ENCODE measurements at places on chromosomes 2 and 18.

GRCh38 chr2:15638720-15639119, 47.1 kb downstream of the DDX1 start:
- DNase-seq, result no peak

GRCh38 chr2:165787334-165787733, 6.7 kb downstream of the GALNT3 start:
- DNase-seq, result no peak

DNA sequence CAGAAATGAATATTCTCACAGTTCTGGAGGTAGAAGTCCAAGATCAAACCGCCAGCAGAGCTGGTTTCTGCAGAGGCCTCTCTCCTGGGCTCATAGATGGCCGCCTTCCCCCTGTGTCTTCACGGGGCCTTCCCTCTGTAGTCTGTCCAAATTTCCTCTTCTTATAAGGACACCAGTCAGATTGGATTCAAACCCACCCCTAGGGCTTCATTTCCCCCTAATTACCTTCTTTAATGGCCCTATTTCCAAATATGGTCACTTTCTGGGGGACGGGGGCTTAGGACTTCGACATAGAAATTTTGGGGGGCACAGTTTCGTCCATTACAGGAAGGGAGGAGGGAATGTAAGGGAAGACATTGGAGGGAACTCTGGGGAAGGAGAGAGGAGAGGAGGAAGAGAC, 132.6 kb downstream of the DDX1 start:
- no peak for DNase-seq

GRCh38 chr2:23418461-23418911, 33.5 kb downstream of the KLHL29 start:
- peak; percentile 24 for DNase-seq

GRCh38 chr2:141182246-141182645, 948.6 kb downstream of the LRP1B start:
- DNase-seq, result no peak

- DNase-seq, result no peak
Measured at GRCh38 chr2:162342841-162343240, 1.1 kb upstream of the GCA start.

GRCh38 chr2:232328516-232329460, 49.8 kb upstream of the ALPP start:
- no peak for DNase-seq

DNA sequence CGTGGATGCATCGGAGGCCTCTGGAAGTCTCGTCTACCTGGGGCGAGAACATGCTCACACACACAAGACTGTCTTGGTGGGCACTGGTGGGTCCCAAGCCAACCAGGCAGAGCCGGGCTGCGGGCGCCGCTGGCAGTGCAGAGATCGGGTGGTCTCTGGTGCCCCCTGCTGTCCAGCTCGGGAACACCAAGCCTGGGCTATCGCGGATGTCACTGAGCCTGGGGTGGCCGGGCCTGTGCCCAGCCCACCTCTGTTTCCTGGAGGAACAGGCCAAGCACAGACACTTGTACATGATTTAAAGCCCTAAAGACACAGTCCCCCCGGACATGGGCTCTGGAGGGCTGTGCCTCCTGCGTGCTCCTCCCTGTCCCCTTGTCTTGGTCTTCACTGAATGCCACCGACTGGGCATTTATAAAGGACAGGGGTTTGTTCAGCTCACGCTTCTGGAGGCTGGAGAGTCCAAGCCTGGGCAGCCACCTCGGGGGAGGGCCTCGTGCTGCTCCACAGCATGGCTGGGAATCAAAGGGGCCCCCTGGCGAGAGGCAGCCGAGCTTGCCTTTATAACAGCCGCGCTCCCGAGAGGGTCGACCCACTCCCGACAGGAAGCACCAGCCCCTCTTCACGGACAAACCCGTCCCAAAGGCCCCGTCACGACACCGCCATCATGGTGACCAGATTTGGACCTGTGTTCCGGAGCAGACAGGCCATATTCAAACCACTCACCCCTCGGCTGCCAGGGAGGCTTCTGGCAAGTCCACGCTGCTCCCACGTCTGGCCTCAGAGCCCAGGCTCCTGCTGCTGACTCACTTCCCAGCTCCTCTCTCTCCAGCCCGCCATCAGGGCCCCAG, 3.6 kb upstream of the OTOS start:
- peak; percentile 82 for DNase-seq

- no peak for DNase-seq
Measured at GRCh38 chr18:61153571-61153970, 179.7 kb upstream of the CDH20 start.

- DNase-seq, result no peak
Measured at GRCh38 chr2:120383631-120384340, 37.9 kb downstream of the INHBB start.

- no peak for DNase-seq
Measured at GRCh38 chr2:65969161-65969560, 465.8 kb upstream of the MEIS1 start.

DNA sequence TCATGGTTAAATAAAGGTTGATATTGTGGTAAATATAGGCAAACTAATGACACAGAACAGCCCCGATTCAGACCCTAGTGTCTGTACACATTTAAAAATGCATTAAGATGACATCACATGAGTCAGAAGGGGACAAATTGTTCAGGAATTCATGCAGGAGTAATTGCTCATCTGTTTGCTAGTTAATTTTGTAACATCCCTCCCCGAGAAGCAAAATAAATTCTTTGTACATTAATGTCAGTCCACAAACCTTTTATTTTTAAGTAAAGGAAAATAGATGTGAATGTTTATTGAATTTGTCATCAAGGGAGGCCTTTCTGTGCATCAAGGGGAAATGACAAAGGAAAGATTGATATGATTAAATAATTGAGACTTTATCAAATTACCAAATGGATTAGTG, 69.9 kb downstream of the SH3BP4 start:
- peak; percentile 47 for DNase-seq

- DNase-seq, result no peak
Measured at GRCh38 chr2:151842830-151843690, 14.8 kb upstream of the ARL5A start.

DNA sequence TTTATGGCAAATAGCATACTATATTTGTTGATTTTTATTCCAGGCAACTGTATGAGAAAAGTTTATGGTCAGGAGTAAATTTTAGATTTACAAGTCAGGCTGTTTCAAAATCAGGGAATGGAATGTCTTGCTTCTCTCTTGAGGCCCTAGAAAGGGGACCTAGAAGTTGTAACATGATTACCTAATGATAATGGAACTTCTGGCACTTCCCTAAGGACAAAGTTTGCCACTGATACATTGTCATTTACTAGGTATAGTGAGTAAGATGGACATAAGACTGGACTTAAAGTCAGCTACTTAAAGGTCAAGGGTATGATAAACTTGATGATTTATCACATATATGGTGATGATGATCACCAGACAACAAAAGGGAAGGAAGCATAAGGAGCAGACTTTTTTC, 103.3 kb upstream of the VRK2 start:
- DNase-seq, result peak; percentile 17

GRCh38 chr2:49306925-49307324, 152.6 kb upstream of the FSHR start:
- no peak for DNase-seq

DNA sequence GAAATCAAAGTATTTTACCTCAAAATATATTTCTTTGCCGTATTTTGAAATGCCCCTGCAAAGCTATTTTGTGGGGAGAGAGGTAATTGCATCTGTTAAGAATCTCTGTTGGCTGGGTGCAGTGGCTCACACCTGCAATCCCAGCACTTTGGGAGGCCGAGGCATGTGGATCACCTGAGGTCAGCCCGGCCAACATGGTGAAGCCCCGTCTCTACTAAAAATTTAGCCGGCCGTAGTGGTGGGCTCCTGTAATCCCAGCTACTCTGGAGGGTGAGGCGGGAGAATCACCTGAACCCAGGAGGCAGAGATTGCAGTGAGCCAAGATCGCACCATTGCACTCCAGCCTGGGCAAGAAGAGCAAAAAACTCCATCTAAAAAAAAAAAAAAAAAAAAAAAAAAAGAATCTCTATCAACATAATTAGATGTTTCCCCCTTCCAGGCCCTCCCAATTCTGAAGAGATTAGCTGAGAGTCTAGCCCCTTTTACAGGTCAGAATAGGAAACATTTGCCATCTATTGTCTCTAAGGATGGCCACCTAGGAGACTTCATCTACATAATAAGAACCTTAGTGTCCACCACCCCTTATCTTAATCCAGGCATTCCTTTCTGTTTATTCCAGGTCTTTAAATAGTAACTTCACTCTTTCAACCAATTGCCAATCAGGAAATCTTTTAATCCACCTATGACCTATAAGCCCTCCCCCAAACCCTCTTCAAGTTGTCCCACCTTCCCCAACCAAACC, 3.5 kb upstream of the TRAPPC8 start:
- no peak for DNase-seq

DNA sequence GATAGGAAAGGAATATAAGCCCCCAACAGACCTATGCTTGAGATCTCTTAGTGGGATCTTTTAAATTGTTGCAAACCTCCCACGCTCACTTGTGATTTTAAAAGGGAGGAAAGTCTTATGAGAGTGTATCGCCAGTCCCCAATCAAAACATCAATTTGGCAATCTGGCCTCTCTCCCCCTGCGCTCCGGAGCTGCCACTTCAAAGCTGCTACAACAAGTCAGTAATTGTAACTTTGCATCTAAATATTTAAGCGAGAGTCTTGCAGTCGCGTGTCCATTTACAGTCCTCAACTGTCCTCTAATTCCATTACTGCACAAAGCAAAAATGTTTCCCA, 8.4 kb downstream of the PAX3 start:
- no peak for DNase-seq

- no peak for DNase-seq
Measured at GRCh38 chr2:191713837-191714236, 35.9 kb downstream of the NABP1 start.

- DNase-seq, result no peak
Measured at GRCh38 chr2:23534771-23535170, 149.8 kb downstream of the KLHL29 start.

GRCh38 chr2:45329045-45329677, 281.9 kb downstream of the SRBD1 start:
- DNase-seq, result peak; percentile 58

DNA sequence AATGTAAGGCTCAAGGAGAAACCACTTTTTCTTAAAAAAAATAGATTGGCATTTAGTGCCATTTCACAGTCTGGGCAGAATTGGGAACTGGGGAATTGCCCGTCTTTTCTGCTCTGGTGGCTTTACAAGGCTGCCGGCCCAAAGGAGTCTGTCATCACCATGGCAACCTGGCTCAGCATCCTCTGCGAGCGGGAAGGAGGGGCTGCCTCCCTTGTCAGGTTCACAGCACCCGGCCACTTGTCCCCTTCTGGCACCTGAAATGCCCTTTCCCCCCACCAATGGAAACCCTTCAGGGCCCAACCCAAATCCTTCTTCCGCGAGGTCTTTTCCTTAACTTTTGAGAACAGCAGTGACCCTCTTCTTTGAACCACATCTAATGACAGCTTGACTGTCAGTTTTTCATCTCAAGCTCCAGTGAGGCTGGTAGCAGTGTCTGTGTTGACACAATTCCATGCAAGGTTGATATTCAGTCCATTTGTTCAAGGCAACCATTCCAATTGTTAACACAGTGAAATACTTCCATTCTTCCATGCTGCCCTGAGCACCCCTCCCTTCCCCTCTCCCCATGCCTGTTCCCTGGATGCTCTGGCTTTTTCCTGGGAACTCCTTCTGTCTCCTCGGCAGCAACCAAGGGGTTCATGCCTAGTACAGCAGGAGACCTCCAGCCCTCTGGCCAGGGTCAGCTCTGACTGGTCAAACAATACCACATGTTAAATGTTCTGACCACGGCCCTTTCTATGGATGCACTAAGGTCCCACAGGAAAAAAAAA, 79.6 kb downstream of the DNER start:
- DNase-seq, result no peak

GRCh38 chr2:68918497-68918896, 34.2 kb downstream of the GKN2 start:
- no peak for DNase-seq

- DNase-seq, result peak; percentile 80
Measured at GRCh38 chr2:62195421-62196277, at the start of gene B3GNT2. Gene B3GNT2, plus strand, starts transcription at chr2:62196115. Its CDS starts 26,106 bp downstream, at chr2:62222221.

- no peak for DNase-seq
Measured at GRCh38 chr18:28875059-28875458, 698.1 kb upstream of the CDH2 start.

- no peak for DNase-seq
Measured at GRCh38 chr18:59881728-59882656, 17.8 kb upstream of the PMAIP1 start.

- no peak for DNase-seq
Measured at GRCh38 chr18:45828917-45829811, 3.7 kb downstream of the SIGLEC15 start.

- DNase-seq, result no peak
Measured at GRCh38 chr2:163698857-163699256, 37.0 kb downstream of the FIGN start.

DNA sequence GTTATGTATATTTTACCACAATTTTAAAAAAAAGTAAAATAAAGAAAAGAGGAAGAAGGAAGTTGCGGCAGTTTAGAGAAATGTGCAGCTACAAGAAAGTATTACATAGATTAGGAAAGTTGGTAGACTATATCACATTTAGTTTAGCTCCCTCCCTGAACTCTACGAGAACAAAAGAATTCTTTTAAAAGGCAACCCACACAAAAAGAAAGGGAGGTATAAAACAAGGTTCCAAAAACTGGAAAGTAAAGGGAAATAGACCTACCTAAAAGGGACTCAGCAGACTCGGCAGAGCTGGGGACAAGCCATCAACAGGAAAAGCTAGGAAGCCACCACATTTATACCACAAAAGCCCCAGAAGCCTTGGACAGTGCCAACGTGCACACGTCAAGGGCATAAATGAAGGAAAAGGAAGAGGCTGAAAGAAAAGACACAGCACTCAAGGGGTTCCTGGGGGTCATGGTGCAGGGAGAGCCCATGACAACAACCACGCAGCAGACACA, 9.1 kb downstream of the TMEM127 start:
- DNase-seq, result no peak

- DNase-seq, result no peak
Measured at GRCh38 chr2:104431701-104432121, 422.2 kb upstream of the POU3F3 start.

DNA sequence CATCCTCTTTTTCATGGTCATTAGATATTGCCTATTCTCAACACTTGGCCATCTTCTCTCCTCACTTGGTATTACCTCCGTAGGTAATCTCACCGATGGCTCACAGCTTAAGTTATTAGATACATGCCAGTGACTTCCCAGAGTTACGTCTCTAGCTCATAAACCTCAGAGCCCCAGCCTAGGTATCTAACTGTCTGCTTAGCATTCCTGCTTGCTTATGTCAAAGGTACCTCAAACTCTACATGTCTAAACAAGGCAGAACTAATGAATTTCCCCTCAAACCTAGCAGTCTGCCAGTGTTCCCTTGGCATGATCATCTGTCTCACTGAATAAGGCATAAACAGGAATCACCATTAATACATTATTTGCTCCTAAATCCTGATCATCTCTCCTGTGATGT, 27.7 kb upstream of the ZNF638 start:
- DNase-seq, result no peak

DNA sequence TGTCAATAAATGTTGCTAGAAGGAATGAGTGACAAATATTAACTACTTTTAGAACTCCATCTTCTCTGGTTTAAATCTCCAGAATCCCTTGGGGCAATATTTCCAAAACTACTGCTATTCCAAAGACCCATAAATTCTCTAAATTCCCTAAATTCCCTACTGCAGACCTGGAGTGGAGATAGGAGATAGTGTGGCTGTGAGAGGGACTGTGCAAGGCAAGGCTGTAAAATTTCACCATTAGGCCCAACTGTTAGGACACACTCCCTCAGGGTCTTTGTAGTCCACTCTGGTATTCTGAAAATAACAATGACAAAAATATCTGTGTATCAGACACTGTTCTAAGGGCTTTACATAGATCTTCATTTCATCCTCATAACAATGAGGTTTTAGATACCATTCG, 67.9 kb downstream of the MYL12B start:
- no peak for DNase-seq
